CD4-positive, alpha-beta T cell (primary cell): ENCODE measurements at places on chromosomes 13 and 19.
A peak's percentile ranks its signal among the peaks of the same experiment; 100 is the strongest.

GRCh38 chr13:110232142-110232541 is 74.8 kb downstream of the COL4A1 start:
- no peak for DNase-seq

DNA sequence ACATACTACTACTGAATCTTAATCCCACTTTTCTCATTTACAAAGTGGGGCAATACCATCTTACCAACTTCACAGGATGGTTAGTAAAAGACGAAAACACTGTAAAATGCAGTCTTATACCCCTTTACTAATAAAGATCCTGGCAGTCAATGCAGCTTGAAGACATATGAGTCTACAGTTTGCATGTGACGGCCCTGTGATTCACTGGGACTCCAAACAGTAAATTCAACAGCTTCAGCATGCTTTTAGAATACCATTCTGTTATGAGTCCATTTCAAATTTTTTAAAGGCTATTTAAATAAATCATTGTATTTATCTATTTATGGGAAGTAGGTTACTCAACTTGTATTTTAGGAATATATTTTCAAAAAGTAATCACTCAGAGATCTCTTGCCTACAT is 629.1 kb downstream of the LIG4 start:
- no peak for DNase-seq

GRCh38 chr13:50126993-50127725 is 111.9 kb downstream of the KCNRG start:
- DNase-seq = peak; percentile 39

- no peak for DNase-seq
These were observed 75.6 kb downstream of the SPACA7 start for GRCh38 chr13:112451512-112452379.

- DNase-seq = peak; percentile 24
These were observed 465.1 kb upstream of the PCDH20 start for GRCh38 chr13:61880578-61881283.

GRCh38 chr19:1883784-1884183 is 1.5 kb downstream of the ABHD17A start:
- peak; percentile 43 for DNase-seq

DNA sequence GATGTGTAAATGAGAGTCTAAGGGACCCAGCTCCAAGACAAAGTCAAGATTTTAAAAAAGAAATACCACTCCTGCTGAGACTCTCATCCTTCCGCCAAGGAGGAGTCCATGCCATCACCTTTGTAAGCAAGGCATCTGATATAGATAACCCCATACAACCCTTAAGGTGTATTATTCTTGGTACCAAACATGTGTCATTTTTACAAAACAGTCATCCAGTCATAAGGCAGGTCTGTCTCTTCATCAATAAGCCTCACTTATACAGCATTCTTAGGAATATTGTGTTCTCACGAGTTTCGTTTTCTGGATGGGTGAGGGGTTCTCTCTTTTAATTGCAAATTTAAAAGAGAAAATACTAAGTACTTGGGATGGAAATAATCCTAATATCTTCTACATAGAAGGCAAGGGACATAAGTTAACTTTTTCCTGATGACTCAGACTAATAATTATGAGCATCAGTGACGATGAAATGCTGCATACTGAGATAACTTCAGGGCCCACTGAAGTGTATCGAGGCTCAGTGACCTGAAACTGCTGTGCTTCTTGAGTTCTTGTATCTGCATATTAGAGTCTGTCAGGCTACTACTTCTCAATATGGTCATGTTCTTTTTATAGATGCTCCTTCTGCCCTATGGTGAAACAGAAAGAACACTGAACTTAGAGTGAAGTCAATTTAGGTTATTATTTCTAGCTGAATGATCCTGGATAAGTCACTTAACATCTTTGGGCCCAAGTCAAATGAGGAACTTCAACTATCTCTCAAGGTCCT is 166.6 kb downstream of the KLF12 start:
- no peak for DNase-seq

DNA sequence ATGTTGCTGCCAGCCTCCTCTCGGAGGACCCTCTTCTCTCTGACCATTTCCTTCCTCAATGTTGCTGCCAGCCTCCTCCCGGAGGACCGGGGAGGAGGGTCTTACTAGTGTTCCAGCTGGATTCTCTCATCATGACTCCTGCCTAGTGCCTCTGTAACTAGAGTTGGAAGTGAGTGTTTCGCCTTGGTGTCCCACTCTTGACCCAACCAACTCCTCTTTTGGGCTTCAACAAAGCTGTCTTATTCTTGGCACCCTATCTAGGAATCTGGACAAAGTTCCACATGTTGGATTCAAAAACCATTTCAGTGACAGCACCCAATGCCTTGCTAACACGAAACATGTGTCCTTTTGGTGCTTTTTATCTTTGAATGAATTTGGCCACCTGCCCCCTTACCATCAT is 165.4 kb downstream of the GPC5 start:
- no peak for DNase-seq

- DNase-seq = no peak
These were observed 32.1 kb downstream of the NWD1 start for GRCh38 chr19:16751701-16752100.

DNA sequence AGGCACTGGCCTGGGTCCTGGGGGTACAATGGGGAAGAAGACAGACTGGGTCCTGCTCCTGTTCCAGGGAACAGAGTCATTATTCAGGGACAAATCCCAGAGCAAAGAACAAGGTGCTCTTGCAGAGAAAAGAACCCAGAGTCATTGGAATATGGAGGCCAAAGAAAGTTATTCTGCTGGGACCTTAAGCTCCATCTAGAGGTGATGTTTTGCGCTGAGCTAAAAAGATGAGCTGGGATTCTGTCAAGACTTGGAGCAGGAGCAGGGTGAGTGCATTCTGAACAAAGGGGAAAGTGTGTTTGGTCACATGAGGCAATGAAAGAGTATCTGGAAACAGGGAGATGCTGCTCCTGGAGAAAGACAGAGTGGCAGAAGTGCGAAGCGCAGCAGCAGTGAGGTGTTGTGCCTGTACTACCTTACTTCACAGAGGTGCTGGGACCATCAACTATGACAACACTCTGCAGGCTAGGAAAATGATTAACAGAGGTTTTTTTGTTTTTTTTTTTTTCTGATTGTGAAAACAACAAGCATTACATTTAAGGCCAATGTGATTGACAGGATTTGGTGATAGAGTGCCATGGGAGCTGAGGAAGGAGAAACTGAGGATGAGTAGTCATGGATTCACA is 95.3 kb upstream of the TNFSF11 start:
- peak; percentile 34 for DNase-seq

- DNase-seq = no peak
These were observed 11.7 kb downstream of the CIC start for GRCh38 chr19:42280815-42281145.

DNA sequence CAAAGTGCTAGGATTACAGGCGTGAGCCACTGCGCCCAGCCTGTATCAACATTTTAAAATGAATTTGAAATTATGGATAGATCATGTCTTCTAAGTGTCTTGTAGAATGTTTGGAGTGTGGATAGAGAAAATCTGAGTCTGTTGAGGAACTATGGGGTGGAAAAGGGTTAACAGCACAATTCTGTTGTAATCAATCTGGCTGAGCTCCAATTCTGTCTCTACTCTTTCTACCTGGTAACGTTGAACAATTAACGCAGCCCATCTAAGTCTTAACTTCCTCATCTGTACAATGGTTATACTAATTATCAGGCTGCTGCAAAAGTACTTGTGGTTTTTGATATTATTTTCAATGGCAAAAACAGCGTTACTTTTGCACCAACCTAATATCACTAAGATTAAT is 4.1 kb downstream of the FPR2 start:
- DNase-seq = no peak

DNA sequence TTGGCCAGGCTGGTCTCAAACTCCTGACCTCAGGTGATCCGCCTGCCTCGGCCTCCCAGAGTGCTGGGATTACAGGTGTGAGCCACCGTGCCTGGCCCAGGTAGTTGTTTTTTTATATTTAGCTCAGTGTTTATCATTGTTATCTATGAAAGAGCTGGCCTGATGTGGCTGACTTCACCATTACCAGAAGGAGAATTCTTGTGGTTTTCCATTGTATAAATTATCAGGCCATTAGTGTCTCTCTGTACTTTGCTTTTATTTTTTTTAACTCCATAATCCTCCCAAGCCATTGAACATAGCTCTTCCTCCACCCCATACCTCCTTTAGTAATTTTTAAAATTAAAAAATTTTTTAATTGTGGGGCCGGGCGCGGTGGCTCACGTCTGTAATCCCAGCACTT is 24.2 kb downstream of the CERS4 start:
- no peak for DNase-seq

- no peak for DNase-seq
These were observed 408.3 kb downstream of the KLF5 start for GRCh38 chr13:73467125-73467524.

GRCh38 chr19:11659612-11660011 is 62.3 kb downstream of the ZNF627 start:
- no peak for DNase-seq

GRCh38 chr19:46840498-46840942 is 10.1 kb downstream of the AP2S1 start:
- peak; percentile 86 for DNase-seq

- DNase-seq = no peak
These were observed 691.9 kb downstream of the UQCRFS1 start for GRCh38 chr19:28520998-28521568.

DNA sequence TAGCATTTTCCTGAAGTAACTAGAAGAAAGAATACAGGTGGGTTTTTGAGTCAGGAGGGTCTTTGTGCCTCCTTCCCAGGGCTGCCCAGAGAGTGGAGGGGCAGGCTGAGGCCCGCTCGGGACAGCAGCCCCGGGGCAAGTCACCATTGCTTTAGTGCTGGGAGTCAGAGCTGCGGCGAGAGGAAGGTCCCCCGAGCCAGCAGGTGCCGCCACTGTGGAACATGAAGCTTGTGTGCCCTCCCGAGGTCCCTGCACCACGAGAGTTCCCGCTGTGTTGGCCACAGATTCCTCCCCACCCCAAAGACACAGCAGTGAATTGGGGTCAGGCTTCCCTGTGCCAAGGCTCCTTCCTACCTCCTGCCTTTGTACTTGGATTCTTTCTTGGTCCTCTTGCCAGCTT is 50.9 kb upstream of the TEX29 start:
- DNase-seq = no peak

DNA sequence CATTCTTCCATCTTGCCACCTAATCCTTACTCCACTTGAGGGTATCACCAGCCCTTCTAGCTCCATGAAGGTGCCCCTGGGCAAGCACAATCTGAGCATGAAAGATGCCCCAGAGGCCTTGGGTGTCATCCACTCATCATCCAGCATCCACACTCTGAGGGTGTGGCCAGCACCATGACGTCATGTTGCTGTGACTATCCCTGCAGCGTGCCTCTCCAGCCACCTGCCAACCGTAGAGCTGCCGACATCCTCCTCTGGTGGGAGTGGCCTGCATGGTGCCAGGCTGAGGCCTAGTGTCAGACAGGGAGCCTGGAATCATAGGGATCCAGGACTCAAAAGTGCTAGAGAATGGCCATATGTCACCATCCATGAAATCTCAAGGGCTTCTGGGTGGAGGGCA is 3.1 kb upstream of the KLK3 start:
- no peak for DNase-seq

GRCh38 chr19:52613299-52613906 is 24.8 kb downstream of the ZNF83 start:
- no peak for DNase-seq

GRCh38 chr19:51799034-51799773 is 4.2 kb downstream of the FPR3 start:
- DNase-seq = no peak

- no peak for DNase-seq
These were observed 7.8 kb upstream of the KLK14 start for GRCh38 chr19:51090471-51090870.

GRCh38 chr13:105928048-105928447 is 607.4 kb downstream of the EFNB2 start:
- no peak for DNase-seq

DNA sequence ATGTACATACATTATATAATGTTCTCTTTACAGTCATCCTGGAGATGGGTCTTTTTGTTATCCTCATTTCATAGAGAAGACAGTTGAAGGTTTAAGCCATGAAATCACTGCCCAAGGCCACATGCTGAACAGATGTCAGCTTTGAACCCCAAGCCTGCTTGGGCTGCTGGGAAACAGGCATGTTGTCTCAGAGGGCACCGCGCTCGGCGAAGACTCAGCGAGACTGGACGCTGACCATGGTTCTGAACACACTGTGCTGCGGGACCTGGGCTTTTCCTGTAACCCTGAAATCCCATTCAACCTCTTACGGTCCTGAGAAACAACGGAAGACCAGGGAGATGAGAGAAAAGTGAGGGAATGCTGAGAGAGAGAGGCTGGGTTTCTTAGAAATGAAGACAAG is 27.3 kb downstream of the LRFN3 start:
- DNase-seq = peak; percentile 21

GRCh38 chr13:94154367-94154766 is 325.1 kb downstream of the DCT start:
- DNase-seq = no peak

- DNase-seq = no peak
These were observed 1047.5 kb upstream of the SPRY2 start for GRCh38 chr13:81388400-81388799.

- no peak for DNase-seq
These were observed 197.4 kb upstream of the ZNF536 start for GRCh38 chr19:30174791-30175190.

- no peak for DNase-seq
These were observed 118.8 kb upstream of the FRY start for GRCh38 chr13:31912647-31913401.

DNA sequence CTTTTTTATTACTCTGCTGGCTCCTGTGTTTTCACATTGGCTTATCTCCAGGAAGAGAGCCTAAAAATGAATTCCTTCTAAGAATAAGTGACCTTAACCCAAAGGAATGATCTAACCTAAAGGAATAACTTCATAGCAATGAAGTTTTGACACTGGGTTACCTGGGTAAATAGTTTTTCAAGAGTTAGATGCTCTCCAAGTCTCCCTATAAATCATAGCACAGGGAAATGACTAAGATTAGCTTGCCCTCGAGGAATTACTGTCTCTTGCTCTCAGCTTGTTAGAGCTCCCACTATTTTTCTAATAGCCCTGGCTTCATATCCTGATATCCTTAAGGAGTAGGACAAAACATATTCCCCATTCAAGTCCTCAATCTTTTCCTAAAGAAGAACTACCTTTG is 66.3 kb downstream of the SPRY2 start:
- DNase-seq = no peak

- no peak for DNase-seq
These were observed 402.5 kb upstream of the PCDH9 start for GRCh38 chr13:67632590-67632989.
